NCI-H1417 treated with DMSO at 0.1 percent for 48 hours (cell line): ENCODE measurements at places on chromosomes 4 and X.
A peak's percentile ranks its signal among the peaks of the same experiment; 100 is the strongest.

GRCh38 chr4:46425775-46426400 is 36.0 kb upstream of the GABRA2 start:
- DNase-seq, result no peak

DNA sequence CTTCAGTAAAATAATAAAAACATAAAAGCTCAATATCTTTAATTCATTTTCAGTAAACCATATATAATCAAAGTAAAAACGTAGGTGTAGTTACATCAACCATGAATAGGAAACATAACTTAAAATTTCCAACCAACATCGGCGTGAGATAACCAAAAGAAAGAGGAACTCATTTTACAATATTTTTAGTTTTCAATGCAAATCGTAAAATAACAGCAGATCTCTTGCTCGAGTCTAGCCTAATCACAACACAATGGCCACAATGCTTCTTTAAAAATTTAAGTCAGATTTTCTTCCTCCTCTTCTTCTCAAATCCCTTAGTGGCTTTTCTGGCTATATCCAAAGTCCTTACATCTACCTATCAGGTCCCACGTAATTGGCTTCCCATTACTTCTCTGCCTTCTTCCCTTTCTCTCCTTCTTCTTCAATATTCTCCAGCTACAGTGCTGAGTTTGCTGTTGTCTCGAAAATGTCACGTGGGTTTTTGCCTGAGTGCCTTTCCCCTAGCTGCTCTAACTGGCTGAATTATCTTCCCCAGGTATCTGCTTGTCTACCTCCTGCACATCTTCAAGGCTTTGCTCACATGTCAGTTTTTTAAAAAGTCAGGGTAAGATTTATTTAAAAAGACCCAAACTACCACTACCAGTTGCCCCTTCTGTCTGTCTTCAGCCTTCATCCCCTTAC is 90.9 kb upstream of the BANK1 start:
- DNase-seq, result no peak

- DNase-seq, result peak; percentile 3
Observed at GRCh38 chr4:33722800-33723516, 2521.4 kb downstream of the ARAP2 start.

DNA sequence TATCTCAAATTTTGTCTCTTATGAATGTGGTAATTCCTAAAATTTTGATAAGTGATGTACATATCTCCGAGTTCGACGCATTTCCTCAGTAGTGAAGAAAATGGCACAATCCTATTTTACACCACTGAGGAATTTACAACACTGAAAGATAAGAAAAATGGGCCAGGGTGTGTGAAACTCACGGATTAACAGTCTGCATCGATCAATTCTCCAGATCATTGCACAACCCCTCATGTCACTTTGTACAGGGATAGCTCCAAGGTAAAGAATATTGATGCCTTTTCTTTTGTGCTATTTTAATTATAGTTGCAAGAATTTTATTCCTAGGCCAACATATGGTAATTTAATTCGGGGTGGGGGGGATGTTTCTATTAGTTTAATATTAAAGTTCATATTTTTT is 268.7 kb upstream of the VCX3A start:
- no peak for DNase-seq

- peak; percentile 48 for DNase-seq
Observed at GRCh38 chr4:13484749-13485221, 645 bp upstream of the RAB28 start.

GRCh38 chr4:117376692-117377091 is 291.3 kb upstream of the TRAM1L1 start:
- DNase-seq, result no peak

GRCh38 chr4:118888666-118889311 is at the start of gene SYNPO2:
TSS of gene SYNPO2 (plus strand) at chr4:118888854. CDS start at chr4:118889037, 183 bp downstream.
- DNase-seq, result peak; percentile 35

- DNase-seq, result no peak
Observed at GRCh38 chr4:73704314-73705055, 35.9 kb upstream of the CXCL8 start.

GRCh38 chrX:68041110-68041509 is 392.2 kb downstream of the OPHN1 start:
- DNase-seq, result no peak

GRCh38 chr4:184747034-184747830 is 13.3 kb upstream of the CENPU start:
- DNase-seq, result no peak

- no peak for DNase-seq
Observed at GRCh38 chr4:120053911-120054310, 12.7 kb downstream of the MAD2L1 start.

- no peak for DNase-seq
Observed at GRCh38 chr4:53605783-53606182, 14.5 kb upstream of the LNX1 start.

DNA sequence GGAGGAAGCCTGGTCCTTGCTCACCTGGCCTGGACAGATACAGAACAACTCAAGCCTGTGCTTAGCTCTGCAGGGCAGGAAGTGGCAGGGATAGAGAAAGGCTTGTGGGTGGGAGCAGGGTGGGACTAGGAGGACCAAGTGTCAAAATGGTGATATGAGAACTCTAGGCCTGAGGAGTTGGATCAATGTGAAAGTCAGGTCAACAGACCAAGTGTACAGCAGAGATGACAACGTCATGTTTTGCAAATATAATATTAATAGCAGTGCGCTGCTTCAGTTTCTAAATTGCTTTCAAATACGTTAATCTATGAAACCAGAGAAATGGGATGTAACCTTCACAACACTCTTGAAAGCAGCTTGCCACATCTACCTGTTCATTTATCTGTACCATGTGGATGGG is 114.2 kb upstream of the MAP3K15 start:
- DNase-seq, result no peak

GRCh38 chrX:38860106-38861013 is 59.1 kb downstream of the MID1IP1 start:
- DNase-seq, result no peak

GRCh38 chrX:135086197-135086854 is 34.0 kb downstream of the ETDB start:
- DNase-seq, result no peak

GRCh38 chr4:184831153-184831552 is 5.4 kb upstream of the ACSL1 start:
- DNase-seq, result no peak

GRCh38 chr4:20700007-20700761 is at the start of gene PACRGL:
TSS of gene PACRGL (plus strand) at chr4:20700458. CDS start at chr4:20704482, 4,024 bp downstream.
- peak; percentile 77 for DNase-seq

GRCh38 chrX:585115-585808 is 45.3 kb upstream of the SHOX start:
- DNase-seq, result no peak

GRCh38 chr4:26028793-26029567 is 115.0 kb downstream of the SMIM20 start:
- no peak for DNase-seq

DNA sequence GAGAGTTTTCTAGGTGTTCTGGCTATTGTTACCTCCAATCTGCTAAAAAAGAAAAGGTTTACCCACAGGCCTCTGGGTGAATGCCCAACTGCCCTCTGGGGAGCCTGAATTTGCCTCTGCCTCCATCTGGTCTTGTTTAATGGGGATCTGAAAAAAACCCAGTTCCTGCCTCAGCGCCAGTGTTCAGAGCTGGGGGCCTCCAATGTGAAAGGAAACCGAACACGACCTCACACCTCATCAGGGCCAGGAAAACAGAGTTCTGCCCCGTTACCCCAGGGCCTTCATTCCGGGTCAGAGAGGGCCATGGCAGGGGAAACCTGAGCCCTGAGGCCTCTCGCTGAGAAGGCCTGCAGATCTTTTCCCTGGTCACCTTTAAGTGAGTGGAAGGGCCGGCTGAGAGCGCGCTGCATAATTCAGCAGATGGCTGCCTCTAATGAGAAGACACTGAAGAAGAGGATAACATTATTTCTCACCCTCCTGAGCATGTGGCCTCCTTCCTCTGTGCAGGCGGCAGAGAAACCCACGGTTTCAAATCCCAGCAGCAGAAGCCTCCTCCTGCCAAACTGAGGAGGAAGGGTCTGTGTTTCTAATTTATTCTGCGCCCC is 6.8 kb downstream of the SEPTIN6 start:
- DNase-seq, result no peak

GRCh38 chrX:135737366-135738071 is 24.1 kb downstream of the CT45A1 start:
- DNase-seq, result no peak

DNA sequence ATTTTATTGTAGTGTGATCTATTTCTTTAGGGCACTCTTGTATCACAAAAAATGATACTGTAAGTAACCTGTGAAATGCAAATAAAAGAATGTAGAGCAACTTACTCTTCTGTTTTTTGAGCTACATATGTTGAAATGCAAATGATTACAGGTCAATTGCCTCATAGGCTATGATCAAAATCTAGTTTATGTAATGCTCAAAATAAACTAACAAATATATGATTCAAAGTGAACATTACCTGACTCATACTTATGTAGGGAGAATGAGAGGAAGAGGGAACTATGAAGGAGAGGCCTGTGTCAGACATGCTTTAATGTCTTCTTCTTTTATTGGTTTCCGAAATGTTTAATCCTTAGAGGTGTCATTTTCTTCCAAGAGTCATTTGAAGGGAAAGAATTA is 5.0 kb upstream of the RPS6KA3 start:
- no peak for DNase-seq

DNA sequence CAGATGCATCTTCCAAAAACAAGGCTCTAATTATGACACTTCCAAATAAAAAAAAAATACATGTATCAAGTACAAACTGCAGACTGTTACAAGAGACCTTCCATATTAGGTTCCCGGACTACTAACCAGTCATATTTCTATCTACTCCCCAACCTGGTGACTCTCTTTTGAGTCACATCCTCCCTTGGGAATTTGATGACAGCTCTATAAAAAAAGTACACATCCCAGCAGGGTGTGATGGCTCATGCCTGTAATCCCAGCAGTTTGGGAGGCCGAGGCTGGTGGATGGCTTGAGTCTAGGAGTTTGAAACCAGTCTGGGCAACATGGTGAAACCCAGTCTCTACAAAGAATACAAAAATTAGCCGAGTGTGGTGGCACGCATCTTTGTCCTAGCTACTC is 14.9 kb downstream of the RPGR start:
- DNase-seq, result no peak

DNA sequence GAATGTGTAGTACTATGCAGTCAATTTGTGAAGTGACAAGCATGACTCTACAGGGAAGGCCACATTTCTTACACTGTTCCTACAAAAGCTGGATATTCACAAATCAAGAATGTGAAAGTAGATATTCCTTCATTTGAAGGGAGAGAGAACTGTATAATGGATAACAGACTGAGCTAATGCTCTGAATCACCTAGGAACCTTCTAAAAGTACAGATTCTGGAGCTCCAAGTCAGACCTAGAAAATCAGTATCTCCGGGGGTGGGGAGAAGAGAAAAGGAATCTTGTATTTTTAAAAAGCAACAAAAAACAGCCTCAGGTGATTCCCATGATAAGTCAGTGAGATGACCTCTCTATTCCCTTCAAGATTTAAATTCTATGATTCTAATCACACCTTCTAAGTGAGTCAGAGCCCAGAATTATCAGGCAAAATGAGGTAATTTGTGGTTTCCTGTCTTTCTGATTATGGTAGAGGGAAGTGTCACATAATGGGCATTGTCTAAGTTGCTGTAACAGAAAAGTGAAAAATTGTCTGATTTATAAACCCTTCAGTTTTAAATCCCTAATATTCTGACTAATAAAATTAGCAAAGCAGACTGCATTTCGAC is 80.9 kb downstream of the IL21 start:
- DNase-seq, result no peak

DNA sequence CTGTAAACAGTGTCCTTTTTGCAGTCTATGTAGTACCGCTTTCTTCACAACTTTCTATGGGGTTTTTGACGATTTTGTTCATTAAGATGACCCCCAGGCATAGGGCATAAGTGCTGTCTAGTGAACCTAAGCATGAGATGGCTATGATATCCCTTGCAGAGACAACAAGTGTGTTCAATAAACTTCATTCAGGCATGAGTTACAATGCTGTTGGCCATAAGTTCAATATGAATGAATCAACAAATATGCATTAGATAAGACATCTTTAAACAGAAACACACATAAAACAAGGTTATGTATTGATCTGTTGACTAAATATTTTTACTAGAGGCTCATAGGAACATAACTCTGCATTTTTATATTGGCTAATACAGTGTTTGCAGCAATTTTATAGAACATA is 1322.0 kb downstream of the ARAP2 start:
- no peak for DNase-seq

DNA sequence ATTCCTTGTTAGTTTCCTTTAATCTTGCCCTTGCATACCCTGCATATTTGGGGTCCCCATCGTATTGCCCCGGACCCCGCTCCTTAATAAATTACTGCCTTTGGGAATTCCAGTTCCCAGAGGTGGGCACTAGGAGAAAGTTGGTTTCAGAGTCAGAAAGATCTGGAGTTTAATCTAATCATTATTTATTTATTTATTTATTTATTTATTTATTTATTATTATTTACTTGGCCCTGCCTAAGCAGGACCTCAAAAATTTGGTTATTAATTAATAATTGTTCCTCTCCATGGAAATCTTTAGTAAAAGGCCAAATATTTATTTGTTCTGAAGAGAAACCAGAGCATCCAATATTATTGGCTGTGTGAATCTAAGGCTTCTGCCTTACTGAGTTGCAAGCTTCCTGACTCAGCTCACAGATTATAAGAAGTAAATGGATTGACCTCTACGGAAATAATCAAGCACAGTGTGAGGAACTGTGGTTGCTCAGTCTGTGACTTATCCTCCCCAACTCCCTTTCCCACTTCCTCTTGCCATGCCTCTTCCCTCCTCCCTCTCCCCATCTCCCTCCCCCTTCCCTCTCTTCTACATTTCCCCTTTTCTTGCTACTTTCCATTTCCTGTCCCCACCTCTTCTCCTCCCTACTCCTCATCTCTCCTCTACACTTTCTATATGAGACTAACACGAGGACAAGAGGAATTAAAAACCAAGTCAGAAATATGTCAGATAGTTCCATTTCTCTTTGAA is 61.5 kb upstream of the AP1S2 start:
- DNase-seq, result no peak

DNA sequence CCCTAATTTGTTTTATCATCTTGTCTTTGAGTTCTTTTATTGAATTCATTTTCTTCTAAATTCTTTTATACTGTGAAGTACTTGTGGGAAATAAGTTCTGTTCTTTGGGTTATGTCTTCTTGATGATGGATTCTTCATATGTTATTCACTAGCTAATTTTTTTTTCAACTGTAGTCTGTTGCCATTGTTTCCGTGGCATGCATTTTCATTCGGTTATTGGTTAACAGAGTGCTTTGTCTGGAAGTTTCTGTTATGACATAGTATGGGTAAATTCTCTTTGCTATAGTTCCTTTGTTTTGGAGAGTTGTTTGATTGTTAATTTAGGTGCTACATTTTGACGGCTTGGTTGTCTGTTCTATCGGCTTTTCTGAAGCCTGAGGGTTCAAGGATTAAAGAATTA is 184.9 kb upstream of the AADAT start:
- DNase-seq, result no peak

- DNase-seq, result no peak
Observed at GRCh38 chrX:49139713-49140112, 16.2 kb upstream of the GPKOW start.
